ENCODE measurements at places on chromosomes 7 and 10.

DNA sequence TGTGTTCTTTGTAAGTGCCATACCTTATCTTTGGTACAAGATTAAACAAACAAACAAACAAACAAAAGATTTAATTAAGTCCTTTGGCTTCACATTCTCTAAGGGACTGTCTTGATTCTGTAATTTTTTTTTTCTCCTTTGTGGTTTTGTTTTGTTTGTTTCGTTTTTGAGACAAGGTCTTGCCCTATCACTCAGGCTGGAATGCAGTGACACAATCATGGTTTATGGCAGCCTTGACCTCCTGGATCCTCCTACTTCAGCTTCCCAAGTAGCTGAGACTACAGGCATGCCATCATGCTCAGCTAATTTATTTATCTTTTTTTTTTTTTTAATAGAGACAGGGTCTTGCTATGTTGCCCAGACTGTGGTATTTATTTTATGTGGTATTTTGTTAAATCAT is 165.8 kb downstream of the LRRC4 start:
- DNase-seq, result no peak

DNA sequence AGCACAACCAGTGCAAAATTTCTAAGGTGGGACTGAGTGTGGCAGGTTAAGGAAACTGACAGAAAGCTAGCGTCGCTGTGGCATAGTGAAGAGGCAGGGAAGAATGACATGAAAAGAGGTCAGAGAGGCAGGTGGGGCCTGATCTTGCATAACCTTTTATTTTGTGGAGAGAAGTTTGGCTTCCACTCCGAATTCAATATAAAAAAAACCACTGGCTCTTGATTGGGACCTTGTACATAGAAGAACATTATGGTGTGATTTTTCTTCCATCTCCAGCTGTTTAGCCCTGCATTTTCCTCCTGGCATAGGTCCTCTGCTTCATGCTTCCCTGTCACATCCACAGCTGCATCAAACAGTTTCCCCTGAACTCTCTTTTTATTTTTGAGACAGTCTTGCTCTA is 170.5 kb upstream of the MEOX2 start:
- DNase-seq, result no peak

GRCh38 chr10:58546722-58547445 is 34.2 kb downstream of the BICC1 start:
- DNase-seq, result no peak

DNA sequence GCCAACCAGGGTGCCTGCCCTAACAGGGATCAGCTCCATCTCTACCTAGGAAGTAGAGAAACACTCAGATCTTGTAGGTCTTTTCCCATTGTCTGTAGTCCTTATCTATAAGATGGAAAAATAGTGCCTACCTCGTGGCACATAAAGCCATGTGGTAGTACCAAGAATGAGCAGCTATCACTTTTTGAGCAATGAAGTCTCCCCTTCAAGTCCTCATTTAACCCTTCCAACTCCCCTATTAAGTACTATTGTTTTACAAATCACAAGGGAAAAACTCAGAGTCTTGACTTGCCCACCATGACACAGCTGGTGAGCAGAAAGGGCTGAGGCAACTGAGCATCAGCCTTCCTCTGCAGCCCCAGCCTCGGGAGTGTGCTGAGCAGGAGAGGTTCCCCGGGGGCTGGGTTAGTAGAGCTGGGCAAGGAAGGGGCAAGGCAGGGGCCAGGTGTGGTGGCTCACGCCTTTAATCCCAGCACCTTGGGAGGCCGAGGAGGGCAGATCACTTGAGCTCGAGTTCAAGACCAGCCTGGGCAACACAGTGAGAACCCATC is 3.3 kb downstream of the FRAT2 start:
- no peak for DNase-seq

DNA sequence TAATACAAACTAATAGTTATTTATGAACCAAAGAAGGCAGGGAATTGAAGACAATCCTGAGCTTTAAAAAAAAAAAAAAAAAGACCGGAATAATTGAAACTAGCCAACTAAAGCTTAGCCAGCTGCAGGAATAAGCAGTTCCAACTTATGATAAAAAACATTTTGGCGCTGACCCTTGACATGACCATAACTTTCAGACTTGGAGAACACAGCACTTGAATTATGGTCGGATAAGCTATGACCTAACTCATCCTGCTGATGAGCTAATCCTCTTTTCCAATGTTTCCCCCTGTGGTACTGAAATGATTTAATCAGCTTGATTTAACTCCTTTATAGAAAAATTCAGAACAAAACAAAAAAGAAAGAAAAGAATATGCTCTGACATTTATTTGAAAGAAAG is 181.8 kb downstream of the DGKB start:
- DNase-seq, result no peak

GRCh38 chr7:80411621-80412020 is 100.2 kb downstream of the GNAT3 start:
- DNase-seq, result no peak

GRCh38 chr7:118111347-118111746 is 72.6 kb upstream of the LSM8 start:
- no peak for DNase-seq

GRCh38 chr7:41027428-41028115 is 675.3 kb downstream of the INHBA start:
- DNase-seq, result no peak

DNA sequence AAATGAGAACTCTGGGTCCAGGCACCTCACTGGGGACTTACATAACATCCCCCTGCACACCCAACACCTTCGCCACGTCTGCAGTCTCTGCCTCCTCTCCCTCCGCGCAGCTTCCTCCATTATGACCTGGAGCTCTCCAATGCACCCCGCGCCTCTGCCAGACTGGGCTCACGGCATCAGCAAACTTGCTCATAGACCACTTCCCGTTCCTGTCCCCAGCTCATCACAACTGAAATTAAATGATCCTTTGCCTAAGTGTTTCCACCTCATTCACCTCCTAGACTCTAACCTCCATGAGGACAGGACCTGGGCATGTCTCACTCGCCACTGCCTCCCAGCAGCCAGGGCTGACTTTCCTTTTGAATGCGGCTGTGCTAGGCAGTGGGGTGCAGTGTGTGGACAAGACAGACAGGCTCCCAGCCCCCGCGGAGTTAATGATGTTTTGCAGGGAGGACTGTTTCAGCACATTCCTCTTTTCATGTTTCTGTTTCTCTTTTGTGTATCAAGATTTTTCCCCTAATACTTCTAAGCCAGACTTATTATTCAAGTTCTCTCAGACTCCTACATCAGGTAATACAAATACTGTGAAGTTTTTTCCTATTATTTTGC is 18.8 kb downstream of the CHST15 start:
- no peak for DNase-seq
